CD4-positive, CD25-positive, alpha-beta regulatory T cell (primary cell): ENCODE measurements at places on chromosomes 3 and 15.
A peak's percentile ranks its signal among the peaks of the same experiment; 100 is the strongest.

DNA sequence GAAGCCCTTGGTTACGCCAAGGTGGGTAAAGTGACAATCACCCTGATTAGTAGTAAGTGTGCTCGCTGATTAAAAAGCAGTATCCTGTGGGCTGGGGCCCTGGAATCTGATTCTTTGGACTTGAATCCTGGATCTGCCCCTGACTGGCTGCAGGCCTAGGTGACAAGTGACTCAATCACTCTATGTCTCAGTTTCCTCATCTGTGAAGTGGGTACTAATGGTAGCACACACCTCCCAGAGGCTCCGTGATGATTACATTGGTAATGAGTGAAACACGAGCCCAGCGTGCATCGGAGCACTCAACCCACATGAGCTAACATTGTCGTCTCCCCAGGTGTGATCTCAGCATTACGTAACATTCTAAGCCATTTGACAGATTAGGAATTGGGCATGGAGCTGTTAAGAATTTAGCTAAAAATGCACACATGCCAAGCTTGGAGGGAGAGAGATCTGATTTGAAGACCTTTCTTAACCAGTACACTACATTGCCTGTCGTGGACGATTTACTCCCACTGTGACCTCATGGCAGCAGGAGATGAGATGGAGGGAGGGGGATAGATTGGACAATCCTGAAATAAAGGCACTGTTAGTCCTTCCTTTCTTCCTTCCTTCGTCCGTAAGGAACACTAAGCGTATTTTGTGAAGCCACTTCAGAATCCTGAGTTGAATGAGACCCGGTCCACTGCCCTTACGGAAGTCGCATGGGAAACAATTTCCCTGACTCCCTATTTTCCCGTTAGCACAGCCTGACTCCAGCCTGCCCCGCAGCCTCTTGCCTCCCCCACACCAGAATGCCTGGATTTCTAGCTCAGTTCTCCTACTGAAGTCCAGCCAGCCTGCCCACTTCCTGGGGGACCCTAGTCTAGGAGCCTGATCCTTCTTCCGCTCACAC is 32.1 kb downstream of the MGLL start:
- no peak for DNase-seq

GRCh38 chr3:190305406-190305805 is 16.8 kb downstream of the CLDN1 start:
- no peak for DNase-seq

DNA sequence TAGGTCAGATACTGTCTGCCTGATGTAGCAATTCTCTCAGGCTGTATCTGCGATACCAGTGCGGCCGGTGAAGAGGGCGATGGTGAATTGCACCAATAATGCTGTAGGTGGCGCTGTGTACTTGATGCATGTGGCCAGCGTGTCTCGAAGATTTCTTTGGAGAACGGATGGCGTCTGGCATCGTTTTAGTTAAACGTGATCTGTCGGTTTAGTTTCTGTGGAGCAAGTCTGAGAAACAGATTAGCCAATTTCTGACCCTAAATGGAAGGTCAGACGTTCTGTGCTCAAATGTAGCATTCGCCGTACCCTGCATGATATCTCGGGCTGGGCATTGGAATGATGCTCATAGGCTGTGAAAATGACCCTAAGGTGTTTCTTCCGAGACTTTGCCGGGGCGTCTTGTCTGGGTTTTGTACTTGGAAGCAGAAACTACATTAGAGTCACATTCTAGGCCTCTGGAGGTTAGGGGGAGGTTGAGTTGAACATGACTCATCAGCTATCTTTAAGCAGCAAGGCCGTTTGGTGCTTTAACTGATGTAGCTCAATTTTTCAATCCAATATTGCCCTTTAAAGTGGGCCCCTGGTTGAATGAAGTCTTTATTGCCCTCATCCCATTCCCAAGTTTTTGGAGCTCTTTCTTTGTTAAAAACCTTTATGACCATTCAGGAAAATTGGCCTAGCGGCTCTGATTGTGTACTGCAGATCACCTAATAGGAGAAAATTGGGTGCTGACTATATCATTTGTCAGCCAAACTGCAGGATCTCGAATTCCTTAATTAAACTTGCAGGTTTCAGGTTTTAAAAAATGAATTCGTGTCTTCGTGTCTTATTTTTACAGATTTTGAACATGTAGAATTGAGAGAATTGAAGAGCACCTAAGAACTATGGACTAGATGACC is 80.0 kb downstream of the SQOR start:
- no peak for DNase-seq

GRCh38 chr3:74500257-74500656 is 114.2 kb downstream of the CNTN3 start:
- no peak for DNase-seq

GRCh38 chr15:89740137-89740536 is 10.9 kb downstream of the MESP1 start:
- DNase-seq, result peak; percentile 67
